ENCODE measurements at places on chromosomes 11 and 22. TPM values are rescaled to one million over a fixed set of nuclear protein-coding genes. Genes with fewer than 3 reads are reported as not detected.

RTN4R gene
- total RNA-seq: 1.2 TPM

RIMBP3B gene
- total RNA-seq: 0.16 TPM

FOLR2 gene
- total RNA-seq: 31.9 TPM

MRGPRF gene
- total RNA-seq: 9.3 TPM

FERMT3 gene
- total RNA-seq: 36.3 TPM

DNA sequence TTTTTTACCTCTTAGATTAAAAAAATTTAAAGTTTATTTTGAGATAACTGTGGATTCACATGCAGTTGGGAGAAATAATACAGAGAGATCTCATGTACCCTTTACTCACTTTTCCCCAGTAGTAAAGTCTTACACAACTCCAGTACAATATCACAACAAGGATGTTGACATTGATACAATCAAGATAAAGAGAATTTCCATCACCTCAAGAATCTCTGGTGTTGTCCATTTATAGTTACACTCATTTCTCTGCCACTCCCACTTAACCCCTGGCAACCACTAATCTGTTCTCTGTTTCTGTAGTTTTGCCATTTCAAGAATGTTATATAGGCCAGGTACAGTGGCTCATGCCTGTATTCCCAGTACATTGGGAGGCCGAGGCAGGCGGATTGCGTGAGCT, 10.5 kb upstream of the ZBED5 start:
- DNase-seq: no peak

DNA sequence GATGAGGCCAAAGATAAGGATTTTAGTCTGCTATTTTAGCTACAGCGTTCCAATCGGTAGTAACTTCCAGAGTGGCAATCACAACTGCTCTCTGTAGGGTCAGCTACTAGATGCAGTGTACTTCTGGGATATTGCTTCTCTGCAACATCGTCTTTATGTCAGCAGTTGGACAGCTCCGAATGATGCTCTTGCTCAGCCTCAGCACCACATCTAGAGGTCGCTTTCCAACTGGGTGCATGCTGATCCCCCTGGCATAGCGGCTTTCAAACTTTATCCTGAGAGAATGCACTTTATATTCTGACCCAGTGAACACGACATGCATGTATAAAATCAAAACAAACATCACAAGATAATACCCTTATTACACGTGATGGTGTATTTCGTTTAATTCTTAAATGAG, 219.6 kb downstream of the C11orf87 start:
- no peak for DNase-seq

GRCh38 chr11:59437770-59438169, 1.5 kb downstream of the OR5A1 start:
- DNase-seq: no peak

GRCh38 chr11:62842171-62842741, 2.9 kb upstream of the WDR74 start:
- DNase-seq: peak; percentile 45

GRCh38 chr11:45771566-45772448, 33.1 kb upstream of the SLC35C1 start:
- peak; percentile 94 for DNase-seq

DNA sequence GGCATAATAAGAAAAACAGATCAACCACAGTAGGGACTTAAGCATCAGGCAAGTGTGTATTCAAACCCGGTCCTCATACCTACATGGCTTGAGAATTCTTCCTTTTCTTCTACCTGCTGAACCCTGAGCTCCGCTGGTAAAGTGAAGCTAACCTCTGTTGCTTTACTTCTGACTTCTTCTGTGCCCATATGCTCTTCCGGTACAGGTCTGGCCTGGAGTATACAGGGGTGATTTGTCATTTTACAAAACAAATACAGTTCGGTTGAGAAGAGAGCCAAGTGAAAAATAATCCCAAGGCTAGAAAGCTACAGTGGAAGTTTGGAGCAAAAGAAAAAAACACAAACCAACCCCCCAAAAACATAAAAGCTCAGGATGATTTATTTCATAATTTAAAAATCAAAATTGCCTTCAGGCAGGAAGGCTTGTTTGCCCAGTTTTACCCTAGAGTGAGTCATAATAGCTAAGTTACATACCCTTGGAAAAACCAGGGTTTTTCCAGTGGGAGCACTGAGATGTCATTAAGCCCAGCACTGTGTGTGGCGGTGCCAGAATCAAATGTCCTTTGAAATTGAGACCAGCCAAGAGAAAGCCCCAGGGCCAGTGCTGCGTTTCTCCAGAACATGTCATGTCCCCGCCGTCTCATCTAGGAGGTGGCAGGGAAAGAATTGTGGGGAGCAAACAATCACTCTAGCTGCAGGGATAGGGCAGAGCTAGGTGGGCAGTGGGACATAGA, 305.5 kb upstream of the ISX start:
- peak; percentile 59 for DNase-seq

- no peak for DNase-seq
These were observed 75.7 kb upstream of the KCNA4 start for GRCh38 chr11:30092518-30092917.

DNA sequence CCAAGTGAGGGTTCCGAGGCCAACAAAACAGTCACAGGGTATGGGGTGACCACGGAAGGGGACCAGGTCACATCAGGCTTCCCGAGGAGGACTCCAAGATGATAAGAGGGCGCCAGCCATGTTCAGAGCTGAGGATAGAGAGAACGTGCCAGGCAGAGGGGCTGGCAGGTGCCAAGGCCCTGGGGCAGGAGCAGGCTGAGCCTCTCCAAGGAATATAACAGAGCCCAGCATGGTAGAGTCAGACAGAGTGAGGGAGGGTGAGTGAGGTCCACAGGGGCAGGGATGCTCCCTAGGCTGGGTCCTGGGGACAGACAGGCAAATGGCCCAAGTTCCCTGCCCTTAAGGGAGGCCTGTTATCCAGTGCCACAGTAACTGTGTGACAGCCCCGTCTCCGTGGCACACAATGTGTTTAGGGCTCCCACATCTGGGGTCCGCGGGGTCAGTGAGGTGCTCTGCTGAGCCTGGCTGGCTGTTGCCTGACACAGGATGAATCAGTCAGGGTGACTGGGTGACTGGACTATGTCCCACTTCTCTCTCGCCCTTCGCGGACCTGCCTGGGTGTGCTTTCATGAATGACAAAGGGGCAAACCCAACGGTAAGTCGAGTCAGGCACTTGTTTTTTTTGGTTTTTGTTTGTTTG, 105.3 kb downstream of the MPPED1 start:
- DNase-seq: peak; percentile 65

GRCh38 chr11:27913650-27914049, 194.3 kb downstream of the KIF18A start:
- no peak for DNase-seq

DNA sequence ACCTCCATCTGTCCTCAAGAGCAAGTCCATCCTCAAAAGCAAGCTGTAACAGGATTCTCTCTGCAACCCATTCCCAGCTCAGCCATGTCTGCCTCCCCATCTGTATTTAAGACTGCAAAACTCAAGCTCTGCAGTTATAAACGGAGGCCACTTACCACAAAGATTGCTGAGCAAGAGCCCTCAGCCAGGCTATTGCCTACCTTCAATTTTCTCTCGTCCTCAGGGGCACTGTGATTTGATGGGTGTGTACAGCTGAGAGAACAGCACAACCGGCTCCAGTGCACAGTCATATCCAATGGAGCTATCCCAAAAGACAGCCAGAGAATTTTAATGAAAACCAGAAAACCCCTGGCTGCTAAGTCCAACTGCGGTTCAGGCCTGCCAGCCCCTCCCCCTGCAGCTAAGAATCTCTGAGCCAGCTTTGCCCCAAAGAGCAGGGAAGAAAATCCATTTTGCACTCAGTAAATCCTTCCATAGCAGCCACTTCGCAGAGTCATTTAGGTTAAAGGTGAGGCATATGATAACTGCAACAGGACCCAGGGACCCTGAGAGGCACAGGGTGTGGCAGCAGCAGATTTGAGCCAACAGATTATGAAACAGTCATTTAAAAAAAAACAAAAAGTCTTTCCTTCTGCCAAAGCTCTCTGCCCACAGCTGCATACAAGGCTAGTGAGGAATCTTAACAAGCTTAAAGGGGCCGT, 37.6 kb downstream of the RAB30 start:
- no peak for DNase-seq

- no peak for DNase-seq
These were observed 14.9 kb downstream of the CFAP300 start for GRCh38 chr11:102062106-102062505.
